ENCODE measurements at places on chromosomes 6 and 20.

- DNase-seq, result no peak
Measured at GRCh38 chr6:106359959-106360409, 533 bp upstream of the CRYBG1 start.

DNA sequence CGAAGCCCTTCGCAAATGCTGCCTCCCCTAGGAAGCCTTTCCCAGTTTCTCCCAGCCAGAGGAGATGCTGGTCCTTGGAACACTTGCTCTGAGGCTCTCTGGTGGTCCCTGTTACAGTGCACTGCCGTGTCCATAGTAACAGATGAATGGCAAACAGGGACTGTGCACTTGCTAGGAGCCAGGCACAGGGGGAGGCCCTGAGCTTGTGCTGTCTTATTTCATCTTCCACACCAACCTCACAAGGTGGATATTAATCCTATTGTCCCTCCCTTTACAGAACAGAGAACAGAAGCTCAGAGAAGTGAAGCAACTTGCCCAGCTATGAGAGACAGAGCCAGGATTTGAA, 19.0 kb downstream of the SRC start:
- DNase-seq, result no peak

- DNase-seq, result no peak
Measured at GRCh38 chr6:139990856-139991465, 616.5 kb upstream of the CITED2 start.

- DNase-seq, result no peak
Measured at GRCh38 chr6:137791281-137792159, 75.5 kb upstream of the TNFAIP3 start.

GRCh38 chr20:46562373-46563169, 12.1 kb upstream of the OCSTAMP start:
- peak; percentile 29 for DNase-seq

DNA sequence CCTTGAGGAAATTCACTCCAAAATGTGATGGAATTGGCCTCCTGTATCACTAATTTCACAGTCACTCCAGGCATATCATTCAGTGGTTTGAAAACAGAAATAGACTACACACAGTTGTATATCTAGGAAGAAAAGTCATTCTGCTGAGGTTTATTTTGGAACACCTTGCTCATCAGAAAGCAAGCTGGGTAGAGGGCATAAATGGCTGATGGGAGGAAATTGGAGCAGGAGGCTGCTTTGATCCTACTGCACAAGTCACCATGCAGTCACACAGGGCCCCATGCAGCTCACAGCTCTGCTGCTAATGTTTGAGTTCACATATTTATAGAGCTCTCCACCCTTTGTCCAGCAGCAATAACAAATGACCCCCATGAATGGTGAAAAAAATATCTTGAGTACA, 12.3 kb downstream of the NHLRC1 start:
- DNase-seq, result no peak

DNA sequence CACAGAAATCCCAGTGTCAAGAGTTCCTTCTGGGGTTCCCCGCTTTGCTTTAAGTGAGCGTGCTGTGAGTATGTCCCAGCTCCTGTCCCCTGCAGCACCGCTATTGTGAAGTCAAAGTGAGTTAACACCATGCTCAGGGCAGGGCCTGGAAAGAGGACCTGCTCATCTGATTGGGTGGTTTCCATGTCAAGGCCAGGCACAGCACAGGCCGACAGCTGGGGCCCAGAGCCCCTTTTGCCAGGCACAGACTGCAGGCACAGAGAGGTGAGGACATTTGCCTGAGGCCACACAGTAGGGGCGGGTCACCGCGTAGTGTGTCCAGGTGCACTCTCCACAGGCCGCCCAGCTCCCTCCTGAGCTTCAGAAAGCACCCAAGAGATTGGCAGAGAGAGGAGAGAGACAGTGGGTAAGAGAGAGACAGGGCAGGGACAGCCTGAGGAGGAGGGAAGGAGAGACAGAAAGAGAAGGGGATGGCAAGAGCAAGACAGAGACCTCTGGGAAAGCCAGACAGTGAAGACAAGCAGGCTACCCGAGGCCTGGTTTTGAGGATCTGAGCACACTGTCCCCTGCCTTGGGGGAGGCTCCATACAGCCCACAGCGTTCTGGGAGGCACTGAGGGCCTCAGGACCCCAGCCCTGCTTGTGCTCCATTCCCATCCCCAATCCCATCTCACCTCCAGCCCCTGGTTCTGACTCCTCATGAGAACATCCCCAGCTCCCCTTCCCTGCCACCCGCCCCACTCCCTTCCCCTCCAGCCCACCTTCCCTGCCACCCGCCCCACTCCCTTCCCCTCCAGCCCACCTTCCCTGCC, 6.5 kb upstream of the BPIFB1 start:
- no peak for DNase-seq

Data from stimulated activated CD8-positive, alpha-beta memory T cell treated with anti-CD3 and anti-CD28 coated beads, Interleukin-15, amount 100 ng/mL, for 24 hours (primary cell).